ENCODE measurements at places on chromosomes 3 and 15.

DNA sequence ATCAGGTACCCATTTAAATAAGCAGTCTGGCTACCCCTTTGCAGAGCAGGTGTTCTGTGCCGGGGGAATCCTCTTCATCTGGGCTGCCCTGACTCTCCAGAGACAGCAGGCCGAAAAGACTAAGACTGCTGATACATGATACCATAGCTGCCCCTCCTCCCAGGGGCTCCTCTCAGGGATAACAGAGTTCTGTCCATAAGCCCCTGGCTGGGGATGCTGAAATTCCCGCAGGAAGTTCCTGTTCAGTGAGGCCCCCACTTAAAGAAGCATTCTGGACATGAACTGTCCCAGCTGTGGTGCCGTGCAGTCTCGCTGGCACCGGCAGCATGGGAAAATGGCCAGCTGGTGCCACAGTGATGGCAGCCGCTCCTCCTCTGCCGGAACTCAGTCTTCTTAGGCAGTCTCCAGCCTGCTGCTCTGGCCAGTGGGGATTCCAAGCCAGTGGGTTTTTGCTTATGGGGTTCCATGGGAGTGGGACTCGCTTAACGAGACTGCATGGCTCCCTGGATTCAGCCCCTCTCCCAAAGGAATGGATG lies 1026.2 kb downstream of the NAALADL2 start:
- DNase-seq = no peak

- no peak for DNase-seq
These were observed 481.4 kb upstream of the ALCAM start for GRCh38 chr3:104885214-104885814.

GRCh38 chr15:100781061-100781960 lies 98.3 kb upstream of the ALDH1A3 start:
- DNase-seq = no peak

DNA sequence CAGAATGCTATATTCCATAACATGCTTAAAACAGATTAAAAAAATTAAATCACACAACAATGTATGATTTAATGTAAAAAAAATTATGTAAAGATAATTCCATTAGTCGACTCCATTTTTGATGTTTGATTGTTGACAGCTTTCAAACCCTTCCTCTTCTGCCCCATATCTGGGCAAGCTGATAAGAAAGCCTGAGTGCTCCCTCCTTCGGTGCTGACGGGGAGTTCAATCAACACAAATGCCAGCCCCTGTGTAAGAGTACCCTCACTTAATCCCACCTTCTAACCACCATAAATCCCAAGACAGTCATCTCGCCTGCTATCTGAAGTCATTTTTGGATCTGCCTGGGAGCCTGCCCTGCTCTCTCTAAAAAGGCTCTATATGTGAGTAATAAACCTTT lies 59.8 kb upstream of the IP6K2 start:
- DNase-seq = no peak

GRCh38 chr3:47266709-47267489 lies 15.7 kb downstream of the KIF9 start:
- DNase-seq = peak; percentile 41

DNA sequence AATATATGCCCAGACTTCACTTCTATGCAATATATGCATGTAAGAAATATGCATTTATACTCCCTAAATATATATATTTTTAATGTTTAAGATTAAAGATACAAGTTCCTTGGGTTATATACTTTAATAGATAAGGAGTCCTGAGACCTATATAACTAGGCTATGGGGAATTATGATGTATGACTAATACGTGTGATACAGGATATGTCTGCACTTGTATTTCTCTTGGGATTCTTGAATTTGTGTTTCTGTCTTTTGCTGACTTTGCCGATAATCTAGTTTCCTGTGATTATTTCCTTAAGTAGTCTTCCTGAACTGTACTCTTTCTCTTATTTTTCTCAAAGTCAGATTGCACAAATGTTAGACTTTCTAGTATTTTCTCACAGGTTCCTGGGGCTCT lies 109.6 kb downstream of the PIK3CB start:
- no peak for DNase-seq

- DNase-seq = no peak
These were observed 182.7 kb downstream of the MEX3B start for GRCh38 chr15:81863162-81863561.

GRCh38 chr3:150666167-150666566 lies 37.6 kb downstream of the ERICH6 start:
- no peak for DNase-seq

GRCh38 chr3:41575724-41576123 lies 376.4 kb downstream of the CTNNB1 start:
- DNase-seq = no peak

Data from stimulated activated CD4-positive, alpha-beta T cell treated with anti-CD3 and anti-CD28 coated beads, Interleukin-4, amount 100 ng/mL, for 1 hour (primary cell).